Right lobe of liver (tissue), 6 donors: ENCODE measurements at places on chromosomes 5 and 9.

- DNase-seq: peak; percentile 62
Measured at GRCh38 chr5:172786736-172787462, 15.9 kb upstream of the DUSP1 start.

DNA sequence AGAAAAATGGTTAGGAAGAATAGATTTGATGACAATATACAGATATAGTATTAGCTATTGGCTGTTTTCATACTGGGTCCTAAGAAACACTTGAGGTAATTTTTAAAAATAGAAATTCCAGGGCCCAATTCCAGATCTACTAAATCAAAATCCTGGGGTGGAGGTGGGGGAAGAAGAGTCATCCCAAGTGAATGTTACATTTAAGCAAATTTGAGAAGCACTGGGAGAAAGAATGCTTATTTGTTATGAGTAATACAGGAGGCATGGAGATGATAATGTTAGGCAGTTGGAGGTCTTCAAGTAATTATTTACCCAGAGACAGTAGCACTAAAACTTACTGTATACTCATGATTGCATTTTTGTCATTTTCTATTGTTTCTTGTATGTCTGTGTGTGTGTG is 93.0 kb upstream of the DAB2 start:
- DNase-seq: no peak

DNA sequence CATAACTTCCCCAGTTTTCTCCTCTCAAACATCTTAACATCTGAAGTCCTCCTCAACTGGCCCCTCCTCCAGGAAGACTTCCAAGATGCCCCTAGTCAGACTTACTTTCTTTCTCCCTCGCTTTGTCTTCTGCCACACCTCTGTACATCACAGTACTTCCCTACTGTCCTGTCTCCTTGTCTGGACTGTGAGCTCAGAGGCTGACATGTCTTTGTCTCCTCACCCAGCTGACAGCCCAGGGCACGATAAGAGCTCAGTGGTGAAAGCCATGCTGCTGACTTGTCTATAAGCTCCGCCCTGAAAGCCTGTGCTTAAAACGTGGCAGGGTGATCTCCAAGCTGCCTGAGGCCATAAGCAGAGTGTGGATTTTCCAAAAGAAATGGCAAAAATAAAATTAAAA is 33.0 kb upstream of the SLC25A51 start:
- DNase-seq: no peak

- no peak for DNase-seq
Measured at GRCh38 chr5:88116396-88116795, 152.2 kb downstream of the TMEM161B start.
